G401 (cell line): ENCODE measurements at places on chromosomes 6 and 20.

DNA sequence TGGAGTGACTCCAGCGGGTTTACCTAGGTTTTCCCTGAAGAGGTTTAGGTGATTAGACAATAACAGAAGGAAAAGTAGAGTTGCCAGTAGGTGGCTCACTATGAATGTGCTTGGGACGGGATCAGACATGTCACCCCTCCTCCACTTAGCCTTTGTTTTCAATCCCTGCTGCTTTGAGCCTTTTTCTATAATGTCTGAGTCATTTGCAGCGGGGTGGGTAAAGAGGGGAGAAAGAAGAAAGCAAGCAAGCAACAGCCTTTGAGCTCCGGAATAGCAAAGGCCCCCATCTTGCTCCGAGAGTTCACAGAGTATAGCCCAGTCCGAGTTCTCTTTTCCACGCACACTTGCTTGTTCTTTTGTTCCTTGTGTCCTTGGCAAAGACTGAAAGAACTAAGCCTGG is 129.1 kb downstream of the PACRG start:
- DNase-seq, result peak; percentile 78

GRCh38 chr20:18638768-18639167 is 50.9 kb downstream of the DTD1 start:
- no peak for DNase-seq

GRCh38 chr6:127435626-127436220 is 23.5 kb downstream of the KIAA0408 start:
- DNase-seq, result no peak

DNA sequence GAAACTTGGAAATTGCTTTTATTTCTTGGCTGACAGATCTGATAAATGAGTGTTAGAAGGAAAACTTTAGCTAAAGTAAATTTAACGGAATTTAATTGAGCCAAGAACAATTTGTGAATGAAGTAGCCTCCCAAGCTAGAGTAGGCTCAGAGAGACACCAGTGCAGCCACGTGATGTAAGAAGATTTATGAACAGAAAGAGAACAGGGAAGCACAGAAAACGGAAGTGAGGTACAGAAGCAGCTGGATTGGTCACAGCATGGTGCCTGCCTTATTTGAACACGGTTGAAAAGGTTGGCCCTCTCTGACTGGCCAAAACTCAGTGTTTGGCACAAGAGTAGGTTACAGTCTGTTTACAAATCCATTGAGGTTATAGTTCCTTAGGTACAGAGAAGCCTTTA is 29.5 kb upstream of the IFNGR1 start:
- DNase-seq, result no peak

DNA sequence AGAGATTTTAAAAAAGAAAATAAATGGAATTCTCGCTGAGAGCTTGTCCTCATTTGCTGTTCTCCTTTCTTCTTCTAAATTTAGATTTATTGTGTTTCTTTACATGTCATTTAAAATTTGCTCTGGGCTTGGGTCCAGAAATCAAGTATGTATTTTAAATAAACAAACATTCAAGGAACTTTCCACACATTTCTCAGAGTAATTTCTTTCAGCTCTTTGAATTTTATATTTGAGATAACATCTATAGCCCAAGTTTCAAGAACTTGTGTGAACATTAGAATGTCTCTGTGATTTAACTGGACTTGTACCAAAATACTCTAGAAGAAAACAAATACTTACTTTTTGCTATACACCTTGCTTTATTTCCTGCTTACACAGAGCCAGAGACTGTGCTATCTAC is 192.3 kb downstream of the TMEM200A start:
- DNase-seq, result no peak

GRCh38 chr6:34560366-34561226 is 4.5 kb upstream of the SPDEF start:
- no peak for DNase-seq
